ENCODE measurements at places on chromosomes 2 and 18.

GRCh38 chr2:11899264-11899818 is 152.9 kb downstream of the LPIN1 start:
- no peak for DNase-seq

- DNase-seq, result no peak
These were observed 223.0 kb downstream of the UBE2E3 start for GRCh38 chr2:181203412-181203811.

DNA sequence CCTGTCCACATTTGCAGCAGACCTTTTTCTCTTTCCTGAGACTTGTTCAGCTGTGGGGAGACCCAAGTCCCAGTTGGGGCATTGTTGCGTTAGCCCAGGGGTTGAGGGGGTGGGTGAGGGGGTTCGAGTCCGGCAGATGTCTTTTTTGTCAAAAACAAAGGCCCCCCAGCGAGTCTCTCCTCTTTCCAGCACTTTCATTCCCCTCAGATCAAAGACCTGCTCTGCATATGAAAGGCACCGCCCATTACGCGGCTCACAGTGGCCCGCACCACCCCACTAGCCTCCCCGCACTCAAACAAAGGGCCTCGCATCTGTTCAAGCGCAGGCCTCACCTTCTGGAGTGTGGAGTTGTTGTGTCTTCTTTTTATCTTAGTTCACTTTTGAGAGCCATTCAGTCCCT is 25.2 kb downstream of the TRABD2A start:
- no peak for DNase-seq

- no peak for DNase-seq
These were observed 10.7 kb downstream of the OSBPL6 start for GRCh38 chr2:178204977-178205376.

GRCh38 chr2:204171432-204172144 is 235.0 kb downstream of the ICOS start:
- DNase-seq, result no peak

DNA sequence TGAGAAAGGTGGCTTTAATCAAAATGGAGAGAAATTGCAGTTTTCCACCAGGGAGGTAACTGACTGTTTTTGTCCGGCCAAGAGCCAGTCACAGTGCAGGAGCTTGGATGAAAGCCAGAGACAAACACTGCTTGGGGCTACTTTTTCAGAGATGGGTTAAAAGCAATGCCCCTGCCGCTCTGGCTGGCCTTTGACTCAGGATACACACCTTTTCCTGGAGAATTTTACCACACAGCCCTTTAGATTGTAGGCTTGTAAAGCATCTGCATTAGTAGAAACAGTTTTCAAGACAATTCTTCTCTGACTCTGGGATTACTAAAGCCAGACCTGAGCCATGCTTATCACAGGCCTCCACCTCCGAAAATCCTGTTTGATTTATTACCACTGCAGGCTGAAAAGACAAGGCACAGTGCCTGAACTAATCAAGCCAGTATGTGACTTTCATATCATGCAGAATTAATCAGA is 79.7 kb downstream of the CCBE1 start:
- DNase-seq, result no peak

- DNase-seq, result no peak
These were observed 100.2 kb downstream of the PID1 start for GRCh38 chr2:229170916-229171315.

DNA sequence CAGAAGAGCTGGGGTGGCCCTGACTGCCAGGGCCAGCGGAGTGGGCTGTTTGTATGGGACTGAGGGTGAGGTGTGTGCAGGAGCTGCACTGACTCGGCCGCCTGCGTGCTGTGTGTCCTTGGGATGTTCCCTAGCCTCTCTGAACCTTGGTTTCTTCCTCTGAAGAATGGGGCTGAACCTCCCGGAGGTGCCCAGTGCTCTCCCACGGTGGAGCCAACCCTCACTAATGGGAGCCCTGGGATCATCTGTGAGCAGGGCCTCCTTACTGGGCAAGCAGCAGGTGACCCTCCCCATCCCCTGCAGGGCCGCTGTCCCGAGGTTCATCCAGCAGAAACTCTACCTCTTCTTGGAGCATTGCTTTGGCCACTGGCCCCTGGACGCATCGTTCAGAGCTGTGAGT is 11.7 kb upstream of the CCDC74A start:
- no peak for DNase-seq

DNA sequence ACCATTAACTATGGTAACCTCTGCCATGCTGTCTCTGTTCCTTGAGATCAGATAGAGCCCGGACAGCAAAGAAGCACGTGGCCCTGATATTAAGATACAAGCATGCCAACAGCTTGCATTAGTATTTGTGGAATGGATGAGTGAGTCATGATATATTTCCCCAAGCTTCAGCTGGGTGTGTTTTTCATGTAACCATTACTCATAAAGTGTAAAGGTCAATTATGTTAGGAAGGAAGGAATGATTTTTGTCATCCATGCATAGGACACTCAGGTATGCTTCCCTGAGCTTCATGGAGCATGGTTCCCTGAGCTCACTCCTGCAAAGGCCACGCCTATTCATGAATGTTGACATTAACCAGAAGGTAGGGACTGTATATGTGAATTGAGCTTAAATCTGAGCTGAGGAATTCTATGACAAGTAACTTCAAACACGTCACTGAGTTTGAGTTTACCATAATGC is 74.6 kb downstream of the ARL4C start:
- DNase-seq, result no peak

- DNase-seq, result no peak
These were observed 27.6 kb upstream of the KYNU start for GRCh38 chr2:142849820-142850219.

GRCh38 chr18:59646228-59646962 is 50.8 kb downstream of the CCBE1 start:
- DNase-seq, result no peak

GRCh38 chr2:168025487-168026202 is 221.8 kb downstream of the STK39 start:
- DNase-seq, result no peak

DNA sequence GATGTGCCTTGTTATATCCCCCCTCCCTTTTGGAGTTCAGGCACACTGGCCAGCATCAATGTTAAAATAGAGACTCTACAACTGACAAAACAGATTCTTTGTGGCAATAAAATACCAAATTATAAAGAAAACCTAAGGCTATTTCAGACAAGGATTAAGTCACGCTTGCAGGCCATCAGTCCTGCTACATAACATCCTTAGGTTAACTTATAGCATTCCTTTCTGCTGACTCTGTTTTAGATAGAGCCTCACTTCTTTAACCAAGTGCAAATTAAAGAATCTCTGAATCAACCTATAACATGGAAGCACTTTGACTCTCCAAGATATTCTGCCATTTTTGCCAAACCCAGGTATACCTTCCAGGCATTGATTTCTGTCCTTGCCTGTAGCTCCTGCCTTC is 784.6 kb downstream of the RNF144A start:
- no peak for DNase-seq

DNA sequence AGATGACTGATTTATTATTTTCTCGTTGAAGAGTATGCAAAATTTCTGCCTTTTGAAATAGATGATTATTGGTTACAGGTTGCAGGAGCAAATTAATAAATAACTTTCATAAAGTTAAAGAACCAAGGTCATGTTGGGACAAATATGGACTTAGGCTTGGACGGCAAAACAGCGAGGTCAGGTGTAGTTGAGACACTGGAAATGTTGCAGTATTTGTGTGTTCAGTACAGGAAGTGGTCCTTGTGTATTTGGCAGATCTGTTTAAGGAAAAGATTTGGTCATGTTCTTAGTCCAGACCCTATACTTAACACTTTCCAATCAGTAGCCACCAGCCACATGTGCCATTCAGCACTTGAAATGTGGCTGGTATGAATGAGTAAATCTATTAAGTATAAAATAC is 486.5 kb downstream of the TDRD15 start:
- DNase-seq, result no peak

- DNase-seq, result no peak
These were observed 132.7 kb upstream of the STON1 start for GRCh38 chr2:48397281-48397680.

DNA sequence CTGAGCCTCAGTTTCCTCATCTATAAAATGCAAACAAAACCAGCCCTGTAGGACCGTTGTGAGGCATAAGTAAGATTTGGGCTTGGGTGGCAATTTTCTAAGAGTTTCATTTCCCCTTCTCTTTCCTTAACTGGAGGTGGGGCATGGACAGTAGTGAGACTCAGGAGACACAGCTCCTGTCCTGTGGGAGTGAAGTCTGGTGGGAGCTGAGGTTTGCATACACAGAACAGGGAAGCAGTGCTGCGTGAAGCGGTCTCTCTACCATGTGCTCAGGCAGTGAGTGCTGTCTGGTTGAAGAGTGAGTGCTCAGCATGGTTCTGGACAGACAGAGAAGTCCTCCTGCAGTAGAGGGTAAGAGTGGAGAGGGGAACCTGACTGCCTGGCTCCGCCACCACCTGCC is 62.3 kb upstream of the MCFD2 start:
- no peak for DNase-seq

All from neural crest cell (in vitro differentiated cells).